ENCODE measurements at places on chromosomes 3 and 15.

- no peak for DNase-seq
These were observed 374.0 kb upstream of the ALCAM start for GRCh38 chr3:104992676-104993075.

- no peak for DNase-seq
These were observed 739 bp upstream of the AMOTL2 start for GRCh38 chr3:134374791-134375581.

DNA sequence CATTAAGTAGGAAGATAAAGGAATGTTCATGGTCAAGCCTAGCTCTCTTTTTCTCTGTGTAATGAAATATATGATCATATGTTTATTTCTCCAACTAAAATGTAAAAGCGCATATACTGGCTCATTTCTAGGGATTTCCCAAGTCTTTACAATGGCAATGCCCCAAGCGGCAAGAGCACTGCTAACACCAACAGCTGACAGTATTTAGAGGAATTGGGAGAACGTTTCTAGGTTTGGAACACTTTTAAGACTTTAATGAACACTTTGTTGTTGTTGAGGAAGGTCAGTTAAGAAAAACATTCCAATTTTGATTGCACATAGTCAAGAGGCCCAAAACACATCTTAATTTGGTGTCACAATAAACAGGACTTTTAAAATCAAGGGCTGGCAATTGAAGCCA, 132.7 kb downstream of the ATP8B4 start:
- DNase-seq = no peak

- no peak for DNase-seq
These were observed 373.3 kb downstream of the GAP43 start for GRCh38 chr3:115996420-115997108.

DNA sequence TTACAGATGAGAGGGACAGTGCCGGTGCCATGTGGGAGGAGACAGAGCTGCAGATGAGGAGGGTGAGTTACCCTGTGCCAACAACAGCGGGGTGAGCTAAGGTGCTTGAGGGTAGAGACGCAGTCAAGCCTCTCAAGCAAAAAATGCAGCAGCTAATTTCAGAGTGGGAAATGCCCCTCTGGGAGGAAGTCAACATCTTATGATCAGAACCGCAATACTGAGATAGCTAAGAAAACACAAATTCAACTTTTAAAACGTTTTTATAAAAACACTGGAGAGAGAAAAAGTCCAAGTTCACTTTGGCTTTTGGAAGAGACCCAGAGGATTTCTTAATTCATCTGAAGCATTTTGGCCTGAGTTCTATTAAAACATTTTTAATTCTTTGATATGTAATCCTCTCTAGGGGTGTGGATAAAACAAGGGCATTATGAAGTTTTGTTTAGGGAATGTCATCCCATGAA, 319.2 kb downstream of the SLC9A9 start:
- no peak for DNase-seq

DNA sequence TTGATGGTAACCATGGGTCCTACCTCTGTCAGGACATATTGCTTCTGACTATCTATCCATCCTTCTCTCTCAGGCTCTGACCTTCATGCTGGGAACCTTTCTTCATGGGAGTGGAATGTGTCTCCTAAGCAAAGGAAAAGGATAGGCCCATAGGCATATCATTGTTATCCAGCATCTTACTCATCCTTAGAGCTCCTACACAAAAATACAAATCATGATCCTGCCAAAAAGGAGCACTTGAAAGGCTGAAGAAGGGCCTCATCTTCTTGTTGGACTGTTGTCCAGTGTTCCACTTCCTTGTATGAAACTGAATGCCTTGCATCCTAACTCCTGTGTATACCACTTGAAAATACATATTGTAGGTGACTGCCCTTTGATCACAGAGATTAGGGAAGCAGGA, 96.1 kb upstream of the SOX2 start:
- no peak for DNase-seq

Measured in activated T-helper 1 cell treated with anti-CD3 and anti-CD28 coated beads, Interleukin-2, amount 50 U/mL, for 16 hours (primary cell).